ENCODE measurements at places on chromosomes 3 and 15.

- DNase-seq: no peak
These were observed 22.9 kb downstream of the SIAH2 start for GRCh38 chr3:150739877-150740645.

DNA sequence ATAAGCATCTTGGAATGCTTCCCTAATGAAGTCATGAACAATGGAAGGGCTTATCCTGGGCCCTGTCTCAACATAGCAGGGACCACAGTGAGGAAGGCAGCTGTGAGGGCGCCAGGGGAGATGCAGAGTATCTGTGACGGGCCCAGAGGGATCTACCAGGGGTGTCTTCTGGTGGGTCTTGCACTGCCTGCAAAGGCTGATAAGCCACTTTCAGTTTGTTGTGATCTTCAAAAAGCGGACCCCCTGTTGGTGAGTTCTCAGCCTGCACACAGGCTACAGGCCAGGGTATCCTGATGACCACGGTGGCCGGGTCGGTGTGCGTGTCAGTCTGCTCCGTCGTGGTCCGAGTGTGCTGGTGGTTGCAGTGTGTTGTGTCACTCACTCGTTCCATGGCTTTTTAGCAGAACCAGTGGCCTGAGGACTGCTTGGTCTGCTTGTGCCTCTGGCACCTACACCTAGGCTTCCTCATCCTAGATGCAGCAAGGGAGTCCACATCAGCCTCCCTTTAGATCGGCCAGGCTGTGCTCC is 46.8 kb downstream of the CHDH start:
- DNase-seq: no peak

DNA sequence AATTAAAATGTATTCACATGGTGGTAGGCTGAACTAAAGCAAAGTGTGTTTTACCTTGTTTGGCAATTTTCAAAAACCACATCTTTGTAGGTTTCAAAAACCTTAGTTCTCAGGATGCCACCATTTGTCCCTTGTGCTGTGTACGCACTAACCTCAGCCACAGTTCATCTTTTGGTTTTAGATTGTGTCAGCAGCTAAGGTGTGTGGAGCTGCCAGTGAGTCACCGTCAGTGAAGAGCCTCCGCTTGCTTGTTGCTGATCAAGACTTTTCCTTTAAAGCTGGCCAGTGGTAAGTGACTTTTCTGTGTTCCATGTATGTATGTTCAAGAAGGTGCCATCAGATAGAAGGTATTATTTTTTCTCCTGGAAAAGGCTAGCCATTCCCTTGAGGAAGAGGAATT is 21.1 kb downstream of the OXNAD1 start:
- DNase-seq: no peak

- DNase-seq: no peak
These were observed 307.6 kb upstream of the LRRFIP2 start for GRCh38 chr3:37481982-37482381.

GRCh38 chr15:80099241-80099640 is 39.8 kb downstream of the ZFAND6 start:
- no peak for DNase-seq

- no peak for DNase-seq
These were observed 104.5 kb downstream of the VGLL4 start for GRCh38 chr3:11539218-11539617.
